ENCODE measurements at places on chromosomes 2 and 18. TPM values are rescaled to one million over a fixed set of nuclear protein-coding genes. Genes with fewer than 3 reads are reported as not detected.

GRCh38 chr18:50654658-50655550 is 95.0 kb downstream of the MAPK4 start:
- peak; percentile 33 for DNase-seq

DNA sequence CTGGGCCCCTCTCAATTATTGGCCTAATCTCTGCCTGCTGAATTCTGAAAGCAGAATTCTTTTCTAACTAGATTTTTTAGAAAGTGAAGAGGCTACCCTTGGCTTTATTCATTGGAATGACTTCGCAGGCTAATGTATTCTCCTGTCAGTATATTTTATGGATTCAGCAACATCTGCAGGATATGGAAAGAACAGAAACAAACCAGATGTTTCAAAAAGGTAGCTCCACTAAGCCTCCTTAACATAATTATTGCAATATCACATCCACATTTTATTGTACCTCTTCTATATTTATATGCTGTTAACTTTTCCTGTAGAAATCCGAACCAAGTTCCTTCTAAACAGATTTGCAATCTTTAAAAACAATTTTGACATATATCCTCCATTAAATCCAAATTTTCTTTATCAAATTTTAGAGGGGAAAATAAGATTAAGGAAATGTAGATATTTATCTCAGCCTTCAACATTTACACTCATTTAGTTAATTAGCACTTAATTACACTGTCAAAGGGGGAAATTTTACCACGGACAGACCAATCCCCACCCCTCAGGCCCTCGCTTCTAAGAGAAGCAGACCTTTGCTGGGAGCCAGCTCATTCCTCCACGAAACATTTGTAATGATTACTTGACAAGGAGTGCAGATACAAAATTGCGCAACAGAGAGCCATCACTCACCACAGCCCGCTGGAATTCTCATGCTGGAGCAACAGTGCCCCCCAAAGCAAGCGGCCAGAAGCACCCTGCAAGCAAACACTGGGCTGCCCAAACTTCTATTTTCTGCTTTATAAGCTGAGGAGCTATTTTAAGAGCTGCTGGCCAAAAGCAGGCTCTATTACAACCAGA is 253.4 kb downstream of the ETAA1 start:
- DNase-seq, result peak; percentile 93

- no peak for DNase-seq
These were observed 53.3 kb upstream of the CXCR4 start for GRCh38 chr2:136171223-136171622.

Gene TMEM169
- total RNA-seq, result 1.8 TPM

Gene ANKRD53
- total RNA-seq, result 0.48 TPM

Gene NT5DC4
- 2.7 TPM for total RNA-seq

DNA sequence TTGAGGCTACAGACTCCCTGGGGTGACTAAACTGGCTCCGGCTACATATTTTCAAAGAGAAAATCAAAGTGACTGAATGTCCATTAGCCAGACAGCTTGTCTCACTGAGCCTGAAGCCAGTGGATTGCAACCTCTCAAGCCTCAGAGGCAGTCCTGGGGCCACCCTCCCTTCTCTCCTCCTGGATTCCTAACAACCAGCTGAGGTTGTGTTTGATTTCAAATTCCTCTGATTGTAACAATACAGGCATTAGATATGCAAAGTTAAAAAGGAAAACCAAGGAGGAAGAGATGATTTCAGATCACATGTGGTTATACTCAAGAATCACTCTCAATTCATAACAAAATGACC is 101.0 kb upstream of the LMAN1 start:
- DNase-seq, result no peak

DNA sequence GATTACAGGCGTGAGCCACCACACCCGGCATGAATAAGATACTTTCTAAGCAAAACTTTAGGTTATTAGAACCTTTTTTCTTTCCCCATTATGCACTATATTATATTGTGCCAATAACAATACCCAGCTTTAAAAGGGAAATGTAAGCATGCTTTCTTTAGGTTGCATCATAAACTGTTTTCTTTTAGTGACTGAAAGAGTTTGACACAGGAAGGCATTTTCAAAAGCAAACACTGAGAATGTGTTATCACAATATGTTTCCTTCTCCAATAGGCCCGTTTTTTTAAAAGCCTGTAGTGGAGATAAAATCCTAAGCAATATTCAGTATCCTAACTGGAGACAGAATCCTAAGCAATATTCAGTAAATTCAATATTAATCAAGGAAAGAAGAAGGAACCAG is 16.7 kb upstream of the EPB41L5 start:
- DNase-seq, result no peak

DNA sequence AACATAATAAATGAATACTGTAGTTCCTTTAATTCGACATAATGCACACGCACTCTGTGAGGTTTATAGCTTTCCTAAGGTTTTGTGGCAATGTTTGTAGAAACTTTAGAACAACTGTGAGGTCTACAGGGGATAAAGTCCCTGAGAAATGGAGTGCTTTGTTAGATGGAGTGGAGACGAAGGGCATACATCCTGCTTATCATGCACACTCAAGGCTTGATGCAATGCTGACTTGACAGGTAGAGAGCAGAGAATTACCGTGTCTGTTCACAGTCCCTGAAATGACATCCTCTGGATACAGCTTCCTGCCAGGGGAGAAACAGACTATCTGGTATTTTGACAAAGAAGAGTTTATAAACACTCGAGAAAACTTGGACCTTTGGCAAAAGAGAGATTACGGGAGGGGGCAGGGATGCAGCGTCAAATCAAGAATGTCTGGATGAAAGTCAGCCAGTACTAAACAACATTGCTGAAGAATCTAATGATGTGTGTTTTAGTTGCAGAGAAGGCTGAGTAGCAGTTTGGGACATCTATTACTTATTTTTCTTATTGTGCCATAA is 766.9 kb upstream of the ZEB2 start:
- DNase-seq, result no peak

DNA sequence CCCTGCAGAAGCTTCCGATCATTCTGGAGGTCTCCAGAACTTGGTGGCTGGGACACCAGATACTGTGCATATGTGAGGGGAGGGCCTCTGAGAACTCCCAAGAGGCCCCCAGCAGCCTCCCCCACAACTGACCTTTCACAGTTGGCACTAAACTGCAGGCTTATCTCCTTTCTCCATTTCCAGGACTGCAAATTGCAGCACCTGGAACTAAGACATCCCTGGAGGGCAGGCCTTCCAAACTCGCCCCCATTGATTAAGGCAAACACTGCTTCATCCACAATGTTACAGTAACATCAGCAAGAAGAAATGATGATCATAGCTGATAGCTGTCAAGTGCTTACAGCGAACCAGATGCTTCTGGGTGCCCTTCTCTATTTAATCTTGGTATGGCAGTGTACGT is 67.9 kb downstream of the TGOLN2 start:
- DNase-seq, result no peak

DNA sequence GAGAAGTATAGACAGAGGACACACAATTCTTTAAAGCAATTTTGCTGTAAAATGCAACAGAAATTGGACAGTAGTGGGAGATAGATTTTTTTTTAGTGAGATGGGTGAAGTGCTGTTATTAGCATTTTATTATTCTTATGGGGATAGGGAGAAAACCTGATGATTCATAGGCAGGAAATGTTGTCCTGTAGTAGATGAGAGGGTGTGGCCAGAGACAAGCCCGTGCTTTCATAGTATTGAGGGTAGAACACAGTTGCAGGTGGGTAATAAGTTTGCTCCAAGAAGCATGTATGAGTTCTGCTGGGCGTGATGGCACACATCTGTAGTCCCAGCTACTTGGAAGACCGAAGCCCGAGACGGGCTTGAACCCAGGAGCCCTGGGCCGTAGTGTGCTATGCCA is 128.3 kb upstream of the ARHGAP28 start:
- DNase-seq, result no peak

GRCh38 chr2:134455426-134455825 is 201.6 kb downstream of the MGAT5 start:
- no peak for DNase-seq

DNA sequence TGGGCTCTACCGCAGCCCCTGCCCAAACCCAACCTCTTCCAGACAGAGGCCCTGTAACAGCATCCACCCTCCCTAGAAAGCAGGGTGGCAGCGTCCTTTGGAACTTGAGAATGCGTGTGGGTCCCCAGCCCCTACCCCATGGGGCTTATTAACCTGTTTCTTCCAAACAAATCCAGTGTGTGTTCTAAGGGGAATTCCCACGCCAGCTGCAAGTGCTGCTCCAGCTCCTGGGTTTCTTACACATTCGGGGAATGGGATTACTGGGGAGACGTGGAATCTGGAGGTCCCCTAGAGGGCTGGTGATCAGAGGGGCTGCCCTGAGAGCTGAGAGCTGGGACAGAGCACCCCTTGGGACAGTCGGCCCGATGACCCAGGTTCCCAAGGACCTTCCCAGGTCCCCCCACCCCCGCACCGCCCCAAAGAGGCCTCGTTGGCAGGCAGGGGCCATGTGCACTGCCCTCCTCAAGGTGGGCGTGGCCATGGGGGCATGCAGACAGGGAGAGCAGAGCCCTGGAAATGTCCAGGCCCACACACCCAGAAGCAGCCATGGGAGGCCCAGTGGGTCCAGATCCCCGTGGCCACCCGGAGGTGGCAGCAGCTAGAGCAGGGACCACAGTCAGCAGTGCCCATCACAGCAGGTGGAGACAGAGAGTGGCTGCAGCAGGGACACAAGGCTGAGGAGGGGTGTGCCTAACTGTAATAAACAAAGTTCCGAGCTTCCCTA is 18.8 kb upstream of the TEX44 start:
- no peak for DNase-seq

Gene PGAP1
- 15.3 TPM for total RNA-seq

DNA sequence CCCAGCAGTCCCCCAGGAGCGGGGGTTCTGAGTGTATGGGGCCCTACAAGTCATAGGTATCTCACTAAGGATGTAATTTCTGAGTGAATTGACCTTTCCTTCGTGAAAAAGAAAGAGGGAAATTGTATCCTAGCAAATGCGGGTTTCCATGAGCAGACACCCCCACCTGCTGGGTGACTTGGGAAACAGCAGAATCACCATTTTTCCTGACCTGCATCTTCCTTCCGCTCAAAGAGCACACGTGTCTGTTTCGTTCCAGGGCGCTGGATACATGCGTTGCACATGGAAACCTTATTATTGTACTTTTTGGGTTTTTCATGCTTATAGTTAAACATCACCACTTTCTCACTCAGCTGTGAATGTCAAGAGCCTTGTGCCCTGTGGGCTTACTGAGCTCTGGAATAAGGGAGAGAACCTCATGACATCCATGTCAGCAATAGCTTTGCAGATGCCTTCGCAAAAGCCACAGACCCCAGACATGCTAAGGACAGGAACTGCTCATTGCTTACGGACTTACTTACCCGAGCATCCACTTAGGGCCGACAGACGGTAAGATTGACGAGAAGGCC is 132.8 kb downstream of the TPO start:
- peak; percentile 79 for DNase-seq

Gene DLX1
- not detected for total RNA-seq

Gene RAD51AP2
- total RNA-seq, result 0.24 TPM

GRCh38 chr2:113255140-113256070 is 23.3 kb downstream of the PAX8 start:
- no peak for DNase-seq

GRCh38 chr2:102585847-102586404 is 33.4 kb upstream of the SLC9A2 start:
- DNase-seq, result peak; percentile 58

Gene TDRD15
- 0.08 TPM for total RNA-seq

- no peak for DNase-seq
These were observed 343.8 kb upstream of the EPHA4 start for GRCh38 chr2:221915926-221916325.

GRCh38 chr18:58194028-58194427 is 150.0 kb downstream of the NEDD4L start:
- peak; percentile 73 for DNase-seq

- no peak for DNase-seq
These were observed 136.0 kb downstream of the PTH2R start for GRCh38 chr2:208542465-208543041.

DNA sequence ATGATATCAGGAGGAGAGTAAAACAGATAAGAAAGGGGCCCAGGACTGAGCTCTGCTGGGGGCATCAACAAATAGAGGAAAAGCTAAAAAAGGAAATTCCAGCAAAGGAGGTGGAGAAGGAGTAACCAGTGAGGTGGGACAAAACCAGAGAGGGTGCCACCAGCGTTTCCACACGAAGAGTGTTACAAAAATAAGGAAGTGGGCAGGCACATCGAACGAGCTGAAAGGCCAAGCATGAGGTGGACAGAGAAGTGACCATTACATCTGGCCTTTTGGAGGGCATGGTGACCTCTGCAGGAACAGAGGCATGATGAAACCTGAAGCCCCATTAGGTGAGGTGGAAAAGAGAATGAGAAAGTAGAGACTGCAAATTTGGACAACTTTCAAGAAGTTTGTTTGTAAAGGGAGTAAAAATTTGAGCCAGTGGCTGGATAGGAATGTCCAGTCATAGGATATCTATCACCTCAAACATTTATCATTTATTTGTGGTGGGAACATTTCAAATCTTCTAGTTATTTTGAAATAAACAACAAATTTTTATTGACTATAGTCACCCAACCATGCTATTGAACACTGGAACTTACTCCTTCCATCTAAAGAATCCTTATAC is 18.4 kb upstream of the VIT start:
- no peak for DNase-seq

Gene HMSD
- 0.10 TPM for total RNA-seq

Gene MRO
- total RNA-seq, result 3.1 TPM

- peak; percentile 82 for DNase-seq
These were observed 35.7 kb upstream of the CABLES1 start for GRCh38 chr18:23099621-23100020.

GRCh38 chr2:73203055-73203681 is 794 bp downstream of the NOTO start:
- peak; percentile 38 for DNase-seq

GRCh38 chr2:203191961-203192360 is 46.9 kb upstream of the CYP20A1 start:
- no peak for DNase-seq

Gene HOXD12
- total RNA-seq, result 17.9 TPM

GRCh38 chr2:230416061-230416721 is at the start of gene SP100:
TSS of gene SP100 (plus strand) at chr2:230416201. CDS start at chr2:230416297, 96 bp downstream.
- DNase-seq, result peak; percentile 86

Gene TBR1
- total RNA-seq, result not detected

DNA sequence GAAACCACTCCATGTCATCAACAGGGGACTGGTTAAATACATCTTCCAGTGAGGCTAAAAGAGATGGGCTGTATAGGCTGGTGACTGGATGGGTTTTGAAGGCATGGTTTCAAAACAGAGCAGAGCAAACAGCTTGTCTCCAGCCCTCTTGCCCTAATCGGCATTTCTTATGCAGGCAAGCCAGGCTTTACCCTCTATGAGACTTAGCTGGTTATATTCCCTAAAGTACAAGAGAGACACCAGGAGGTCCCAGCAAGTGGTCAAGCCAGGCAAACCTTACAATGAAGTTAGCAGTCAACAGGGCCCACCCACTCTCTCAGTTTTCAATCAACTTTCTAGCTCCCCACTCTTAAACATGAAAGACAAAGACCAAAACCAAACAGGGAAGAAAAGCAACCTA is 19.0 kb downstream of the OSBPL1A start:
- DNase-seq, result no peak

DNA sequence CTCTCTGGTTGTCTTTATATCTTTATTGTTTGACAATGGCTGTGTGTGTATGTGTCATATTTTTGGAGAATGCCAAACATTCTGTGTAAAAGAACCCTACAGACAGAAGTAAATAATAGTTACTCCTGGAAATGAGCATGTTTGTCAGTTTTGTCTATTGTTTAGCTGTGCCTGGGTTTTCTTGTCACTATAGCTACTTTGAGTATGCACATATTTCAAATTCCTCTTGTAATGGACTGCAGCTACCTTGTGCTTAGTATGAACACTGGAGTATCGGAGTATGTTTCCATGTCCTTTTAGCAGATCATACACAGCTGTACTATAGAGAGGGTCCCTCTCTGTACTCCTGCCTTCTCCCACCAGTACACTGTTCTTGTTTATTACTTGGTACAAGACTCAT is 58.0 kb upstream of the DOCK10 start:
- no peak for DNase-seq

Gene LIMS3
- total RNA-seq, result 0.60 TPM

Gene DPYSL5
- total RNA-seq, result 0.48 TPM

All from hepatocyte (in vitro differentiated cells).